ENCODE measurements at places on chromosomes 7 and 10.

DNA sequence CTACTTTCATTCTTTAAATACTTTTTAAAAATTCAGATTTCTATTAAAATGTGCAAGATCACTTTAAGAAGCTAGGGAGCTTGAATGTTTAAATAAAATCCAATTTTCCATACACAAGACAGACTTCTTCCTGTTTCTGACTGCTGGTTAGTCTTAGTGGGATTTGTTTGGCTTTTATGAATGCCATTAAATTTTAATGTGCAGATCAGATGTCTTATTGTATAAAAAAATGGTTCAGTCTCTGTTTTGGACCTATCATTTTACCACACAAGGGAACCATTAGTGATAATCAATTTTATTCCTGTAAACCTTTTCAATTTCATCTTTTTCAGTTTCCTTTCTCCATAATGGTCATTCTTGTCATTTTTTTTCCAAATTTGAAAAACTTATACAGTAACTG, 63.2 kb downstream of the VCL start:
- DNase-seq, result no peak

DNA sequence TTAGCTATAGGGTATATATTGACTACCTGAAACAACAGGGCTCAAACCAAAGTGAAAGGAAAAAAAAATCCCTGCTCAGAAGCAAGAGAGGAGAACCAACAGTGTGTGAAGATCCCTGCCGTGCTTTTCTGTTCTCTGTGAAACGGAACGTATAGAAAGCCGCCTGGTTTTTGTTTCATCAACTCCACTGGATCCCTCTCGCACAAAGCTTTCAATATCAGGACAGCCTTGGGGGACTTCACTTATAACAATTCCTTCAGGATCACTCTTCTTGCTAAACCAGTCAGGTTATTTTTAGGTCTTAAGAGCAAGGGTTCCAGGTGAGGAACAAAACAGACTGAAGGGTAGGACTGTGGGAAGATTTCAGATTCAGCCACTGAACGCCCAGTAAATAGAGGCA, 151.1 kb upstream of the CACNA2D1 start:
- DNase-seq, result no peak

- no peak for DNase-seq
These were observed 42.1 kb downstream of the TMEM178B start for GRCh38 chr7:141115965-141116364.

DNA sequence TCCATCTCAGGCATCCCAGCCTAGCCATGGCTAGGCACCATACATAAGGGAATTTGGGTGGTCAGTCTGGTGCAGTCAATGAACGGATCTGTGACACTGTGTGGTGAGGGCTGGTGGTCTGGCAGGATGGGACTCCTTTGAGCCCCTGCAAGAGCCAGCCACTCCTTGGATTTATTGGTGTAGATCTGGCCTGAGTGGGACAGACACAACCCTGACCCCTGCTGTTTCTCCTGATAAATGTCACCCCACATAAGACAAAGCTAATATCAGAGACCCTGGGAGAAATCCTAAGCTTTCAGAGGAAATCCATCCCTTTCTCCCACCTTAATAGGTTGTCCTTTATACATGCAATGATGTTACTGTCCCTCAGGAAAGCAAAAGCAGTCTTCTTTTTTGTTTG, 2.3 kb downstream of the FBXO24 start:
- DNase-seq, result no peak

GRCh38 chr7:28410628-28411531, 1.4 kb upstream of the CREB5 start:
- no peak for DNase-seq

DNA sequence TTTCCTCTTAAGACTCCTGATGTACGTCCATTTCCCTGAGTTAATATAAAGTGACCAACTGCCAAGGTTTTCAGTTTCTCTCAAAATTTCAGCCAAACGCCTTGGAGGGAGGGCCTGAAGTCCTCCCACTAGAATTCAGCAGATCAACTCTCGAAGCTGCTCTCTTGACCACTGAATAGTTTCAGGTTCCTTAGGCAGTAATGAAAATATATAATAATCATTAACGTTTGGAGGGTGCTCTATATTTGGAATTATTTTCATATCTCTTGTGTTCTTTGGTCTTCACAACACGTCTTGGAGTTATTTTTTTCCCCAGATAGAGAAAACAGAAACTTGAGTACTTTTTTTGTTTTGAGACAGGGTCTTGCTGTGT, 123.6 kb upstream of the SFMBT2 start:
- DNase-seq, result no peak

DNA sequence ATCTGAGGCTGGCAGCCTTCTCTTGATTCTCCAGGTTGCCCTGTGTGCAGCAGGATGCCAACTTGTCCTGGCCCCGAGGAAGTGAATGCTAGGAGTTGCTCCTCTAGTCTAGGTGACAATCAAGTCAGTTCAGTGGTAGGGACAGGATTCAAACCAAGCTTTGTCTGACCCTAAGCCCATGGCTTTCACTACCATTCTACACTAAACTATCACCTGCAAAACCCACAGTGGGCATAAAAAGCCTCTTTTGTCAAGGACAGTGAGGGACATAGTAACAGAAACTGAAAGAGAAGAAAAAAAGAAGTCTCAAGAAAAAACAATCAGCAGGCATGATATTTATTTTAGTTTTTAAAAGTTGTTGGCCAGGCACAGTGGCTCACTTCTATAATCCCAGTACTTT, 33.5 kb downstream of the KCNMA1 start:
- no peak for DNase-seq

- no peak for DNase-seq
These were observed 182.1 kb upstream of the NAMPT start for GRCh38 chr7:106466867-106467266.

DNA sequence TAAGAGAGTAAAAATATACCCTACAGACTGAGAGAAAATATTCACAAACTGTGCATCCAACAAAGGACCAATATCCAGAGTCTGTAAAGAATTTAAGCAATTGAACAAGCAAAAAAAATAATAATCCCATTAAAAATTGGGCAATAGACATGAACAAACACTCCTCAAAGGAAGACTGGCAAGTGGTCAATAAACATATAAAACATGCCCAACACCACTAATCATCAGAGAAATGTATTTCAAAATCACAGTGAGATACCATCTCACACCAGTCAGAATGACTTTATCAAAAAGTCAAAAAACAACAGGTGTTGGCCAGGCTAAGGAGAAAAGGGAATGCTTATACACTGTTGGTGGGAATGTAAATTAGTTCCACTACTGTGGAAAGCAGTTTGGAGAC, 21.9 kb upstream of the ZNF804B start:
- no peak for DNase-seq

GRCh38 chr10:83862723-83863122, 276.6 kb upstream of the GHITM start:
- DNase-seq, result no peak

GRCh38 chr10:116207690-116208089, 65.3 kb downstream of the GFRA1 start:
- no peak for DNase-seq

DNA sequence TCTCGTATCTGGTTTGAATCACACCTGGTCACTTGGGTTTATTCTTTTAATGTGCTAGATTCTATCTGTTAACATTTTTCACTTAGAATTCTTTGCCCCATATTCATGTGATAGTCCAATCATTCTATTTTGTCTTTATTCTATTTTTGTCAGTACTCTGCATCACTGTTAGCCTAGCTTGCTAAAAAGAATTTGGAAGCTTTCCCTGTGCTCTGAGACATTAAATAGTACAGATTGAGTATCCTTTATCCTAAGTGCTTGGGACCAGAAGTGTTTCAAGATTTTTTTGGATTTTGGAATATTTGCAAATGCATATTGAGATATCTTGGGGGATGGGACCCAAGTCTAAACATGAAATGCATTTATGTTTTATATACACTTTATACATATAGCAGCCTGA, 51.0 kb downstream of the RALA start:
- DNase-seq, result no peak

DNA sequence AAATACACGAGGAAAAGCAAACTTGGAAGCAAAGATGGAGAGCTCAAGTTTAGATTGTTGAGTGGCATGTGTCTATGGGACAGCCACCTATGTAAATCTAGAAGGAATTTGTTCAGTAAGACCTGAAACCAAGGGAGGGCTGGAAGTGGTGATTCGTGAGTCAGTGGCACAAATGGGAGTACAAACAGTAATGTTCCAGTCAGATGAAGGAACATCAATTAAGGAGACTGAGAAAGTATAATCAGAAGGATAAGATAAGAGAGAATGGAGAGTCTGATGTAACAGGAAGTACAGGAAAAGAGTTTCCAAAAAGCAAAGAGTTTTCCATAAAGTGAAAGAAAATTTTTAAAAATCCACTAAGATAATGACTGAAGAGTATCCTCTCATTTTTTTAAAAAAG, 544.2 kb downstream of the KIF20B start:
- no peak for DNase-seq

DNA sequence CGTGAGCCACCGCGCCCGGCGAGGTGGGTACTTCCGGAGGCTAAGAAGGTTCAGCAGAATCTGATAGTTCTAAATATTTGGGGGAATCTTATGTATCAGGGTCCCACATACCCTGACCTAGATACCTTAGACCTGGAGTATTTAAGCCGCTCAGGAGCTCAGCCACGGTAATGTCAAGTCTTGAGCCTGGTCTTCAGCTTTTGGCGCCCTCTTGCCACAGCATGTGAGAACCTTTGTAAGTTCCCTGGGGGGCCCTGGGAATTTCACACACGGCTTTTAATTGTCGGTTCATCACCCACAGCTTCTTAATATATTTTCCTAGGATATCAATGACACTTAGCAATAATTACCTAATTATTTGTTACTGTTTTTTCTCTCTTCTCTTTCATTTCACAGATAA, 324.3 kb upstream of the GALNT17 start:
- no peak for DNase-seq

DNA sequence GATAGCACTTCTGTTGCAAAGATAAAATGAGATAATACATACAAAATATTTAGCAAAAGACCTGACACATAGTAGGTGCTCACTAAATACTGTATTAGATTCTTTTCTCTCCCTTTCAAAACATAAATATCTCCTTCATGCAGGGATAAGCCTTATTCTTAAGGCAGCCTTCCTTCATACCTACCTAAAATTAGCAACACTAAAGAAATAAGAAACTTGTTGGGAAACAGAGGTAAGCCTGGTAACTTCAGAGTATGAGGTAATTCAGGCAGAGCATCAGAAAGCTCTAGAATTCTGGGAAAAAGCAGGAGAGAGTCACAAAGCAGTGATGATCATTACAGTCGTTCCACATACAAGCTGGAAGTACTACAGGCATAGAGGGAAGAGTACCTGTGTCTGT, 15.2 kb downstream of the HIBADH start:
- no peak for DNase-seq

DNA sequence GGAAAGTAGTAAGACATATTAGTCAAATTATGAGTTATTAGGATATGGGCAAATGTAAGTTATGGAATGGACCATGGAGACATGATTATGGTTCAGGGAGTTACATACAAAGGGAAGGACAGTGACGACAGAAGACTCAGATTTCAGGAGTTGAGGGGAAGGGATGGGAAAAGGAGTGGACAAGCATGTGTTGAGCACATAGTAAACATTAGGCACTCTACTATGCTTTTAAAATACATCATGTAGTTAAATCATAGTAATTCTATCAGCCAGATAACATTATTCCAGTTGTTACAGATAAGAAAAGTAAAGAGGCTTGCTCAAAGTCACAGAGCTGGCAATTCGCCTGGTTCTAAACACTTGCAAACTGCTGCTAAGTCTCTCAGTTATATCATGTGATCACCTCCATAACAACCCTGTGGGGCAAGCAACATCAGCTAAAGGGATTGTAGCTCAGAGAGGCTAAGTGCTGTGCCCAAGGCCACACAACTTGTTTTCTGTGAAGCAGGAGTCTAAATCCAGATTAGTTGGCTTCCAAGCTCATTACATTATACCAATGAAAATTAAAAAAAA, 115.2 kb upstream of the MDFIC start:
- DNase-seq, result no peak

GRCh38 chr7:156514851-156515250, 125.7 kb upstream of the RNF32 start:
- no peak for DNase-seq

DNA sequence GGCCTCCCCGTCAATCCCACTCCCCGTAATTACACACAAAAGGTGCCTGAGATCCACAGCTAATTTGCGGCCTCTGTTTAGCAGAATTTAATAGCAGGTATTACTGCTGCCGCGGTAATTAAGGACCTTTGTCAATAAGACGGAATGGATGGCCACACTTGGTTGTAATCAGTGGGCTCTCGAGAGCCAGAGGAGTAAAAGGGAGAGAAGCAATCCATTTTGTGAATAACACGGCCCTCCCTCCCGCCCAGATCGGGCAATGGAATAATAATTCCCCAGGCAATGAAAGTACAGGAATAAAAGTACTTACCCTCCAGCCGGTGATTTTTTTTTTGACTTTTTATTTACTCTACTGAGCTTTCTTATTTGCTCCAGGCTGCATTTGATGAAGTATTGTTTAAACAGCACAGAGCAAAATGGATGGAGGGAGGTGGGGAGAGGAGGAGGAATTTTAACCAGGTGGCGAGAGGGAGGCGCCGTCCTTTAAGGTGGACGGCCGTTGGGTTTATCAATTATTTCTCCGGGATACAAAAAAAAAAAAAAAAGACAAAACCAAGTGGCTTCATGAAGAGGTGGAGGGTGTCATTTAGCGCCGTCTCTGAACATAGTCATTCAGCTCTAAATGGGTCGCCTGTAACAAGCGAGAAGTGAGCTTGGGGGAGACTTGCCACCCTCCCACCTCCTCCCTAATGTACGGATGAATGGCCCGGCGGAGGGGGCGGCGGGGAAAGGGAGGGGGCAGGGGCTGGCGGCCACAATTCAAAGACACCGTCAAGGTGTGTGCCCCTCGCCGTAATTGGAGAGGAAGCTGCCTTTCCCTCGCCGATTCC, 120.3 kb downstream of the BUB3 start:
- DNase-seq, result no peak

DNA sequence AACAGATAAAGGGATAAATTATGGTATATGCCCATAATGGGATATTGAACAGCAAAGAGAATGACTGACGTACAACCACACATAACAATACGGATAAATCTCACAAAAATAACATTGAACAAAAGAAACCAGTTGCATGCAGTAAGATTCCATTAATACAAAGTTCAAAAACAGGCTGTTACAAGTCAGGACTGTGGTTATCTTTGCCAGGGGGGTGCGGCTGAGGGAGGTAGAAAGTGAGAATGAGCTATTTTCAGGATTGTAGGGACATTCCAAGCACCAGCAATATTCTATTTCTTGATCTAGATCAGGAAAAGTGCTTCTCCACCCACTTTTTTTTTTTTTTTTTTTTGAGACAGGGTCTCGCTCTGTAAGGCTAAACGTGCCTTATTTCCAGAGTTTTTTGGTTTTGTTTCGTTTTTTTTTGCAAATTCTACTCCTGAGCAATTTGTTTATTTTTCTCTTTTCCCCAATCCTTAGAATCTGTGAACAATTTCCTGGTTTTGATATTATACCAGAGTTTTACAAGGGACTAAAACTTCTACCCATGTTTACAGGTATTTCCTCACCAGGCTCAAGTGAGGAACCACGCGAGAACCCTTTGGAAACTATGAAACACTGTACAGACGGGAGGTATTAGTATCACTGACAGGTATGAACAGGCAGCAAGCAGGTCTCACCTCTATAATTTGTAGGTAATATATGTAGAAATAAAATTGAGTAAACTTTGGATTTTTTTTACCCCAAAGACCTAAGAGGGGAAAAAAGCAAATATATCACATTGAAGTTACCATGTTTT, 9.9 kb downstream of the SMURF1 start:
- DNase-seq, result no peak

GRCh38 chr10:114501650-114502049, 97.3 kb upstream of the AFAP1L2 start:
- no peak for DNase-seq

GRCh38 chr7:45192621-45193041, 35.0 kb downstream of the RAMP3 start:
- DNase-seq, result no peak

All from stimulated activated CD8-positive, alpha-beta memory T cell treated with anti-CD3 and anti-CD28 coated beads, Interleukin-15, amount 100 ng/mL, for 4 hours (primary cell).